Stimulated activated CD4-positive, alpha-beta T cell treated with anti-CD3 and anti-CD28 coated beads, Interleukin-15, amount 100 ng/mL, for 24 hours (primary cell): ENCODE measurements at places on chromosomes 16 and 17.

GRCh38 chr17:50237901-50238300 lies 36.4 kb upstream of the TMEM92 start:
- no peak for DNase-seq

DNA sequence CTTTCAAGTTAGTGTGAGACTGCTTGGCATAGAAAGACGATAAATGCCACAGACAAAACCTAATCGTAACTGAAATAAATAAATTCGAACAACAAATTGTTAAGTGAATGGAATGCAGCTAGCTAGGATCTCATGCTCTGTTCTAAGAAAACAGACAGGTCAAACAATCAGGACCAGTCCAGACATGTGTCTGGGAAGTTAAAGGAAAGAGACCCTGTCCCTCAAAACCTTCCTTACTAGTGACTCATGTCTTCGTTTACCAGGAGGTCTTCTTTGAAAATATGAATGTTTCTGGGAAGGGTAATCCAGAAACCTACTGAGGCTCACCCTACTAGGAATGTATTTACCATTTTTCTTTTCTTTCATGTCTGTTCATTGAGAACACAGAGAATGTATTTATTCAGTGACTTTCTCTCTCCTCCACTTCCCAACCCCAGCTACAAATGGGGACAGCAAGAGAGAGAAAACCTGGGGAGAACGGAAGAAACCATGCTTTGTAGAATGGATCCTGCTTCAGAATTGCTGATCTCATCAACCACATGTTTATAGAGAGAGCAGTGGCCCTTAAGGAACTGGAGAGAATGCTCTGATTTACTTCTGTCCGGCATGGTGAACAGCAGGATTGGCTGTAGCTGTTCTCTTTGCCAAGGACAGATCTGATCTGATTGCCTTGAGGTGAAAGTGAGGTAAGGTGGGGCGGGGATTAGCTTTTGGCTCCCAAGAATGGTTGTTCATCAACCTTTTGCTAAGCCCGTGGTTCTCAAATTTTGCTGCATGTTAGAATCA lies 39.4 kb upstream of the DHX8 start:
- no peak for DNase-seq

DNA sequence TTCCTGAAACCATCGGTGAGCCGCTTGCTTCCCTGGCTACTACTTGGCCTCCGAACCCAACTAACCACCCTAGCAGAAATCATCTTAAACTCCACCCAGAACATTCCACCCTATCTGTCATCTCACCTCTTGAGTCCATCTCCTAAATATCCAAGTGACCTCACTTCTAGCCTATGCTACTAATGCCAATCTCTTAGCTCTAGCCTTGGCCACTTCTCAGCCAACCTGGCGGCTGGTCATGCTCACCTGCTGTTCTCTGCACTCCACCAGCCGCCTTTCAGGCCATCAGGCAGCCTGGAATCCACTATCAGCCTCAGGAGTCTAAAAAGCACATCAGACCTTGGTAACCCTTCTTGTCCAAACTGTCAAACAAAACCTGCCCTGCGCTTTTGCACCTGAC lies 11.9 kb upstream of the CYTH1 start:
- no peak for DNase-seq

DNA sequence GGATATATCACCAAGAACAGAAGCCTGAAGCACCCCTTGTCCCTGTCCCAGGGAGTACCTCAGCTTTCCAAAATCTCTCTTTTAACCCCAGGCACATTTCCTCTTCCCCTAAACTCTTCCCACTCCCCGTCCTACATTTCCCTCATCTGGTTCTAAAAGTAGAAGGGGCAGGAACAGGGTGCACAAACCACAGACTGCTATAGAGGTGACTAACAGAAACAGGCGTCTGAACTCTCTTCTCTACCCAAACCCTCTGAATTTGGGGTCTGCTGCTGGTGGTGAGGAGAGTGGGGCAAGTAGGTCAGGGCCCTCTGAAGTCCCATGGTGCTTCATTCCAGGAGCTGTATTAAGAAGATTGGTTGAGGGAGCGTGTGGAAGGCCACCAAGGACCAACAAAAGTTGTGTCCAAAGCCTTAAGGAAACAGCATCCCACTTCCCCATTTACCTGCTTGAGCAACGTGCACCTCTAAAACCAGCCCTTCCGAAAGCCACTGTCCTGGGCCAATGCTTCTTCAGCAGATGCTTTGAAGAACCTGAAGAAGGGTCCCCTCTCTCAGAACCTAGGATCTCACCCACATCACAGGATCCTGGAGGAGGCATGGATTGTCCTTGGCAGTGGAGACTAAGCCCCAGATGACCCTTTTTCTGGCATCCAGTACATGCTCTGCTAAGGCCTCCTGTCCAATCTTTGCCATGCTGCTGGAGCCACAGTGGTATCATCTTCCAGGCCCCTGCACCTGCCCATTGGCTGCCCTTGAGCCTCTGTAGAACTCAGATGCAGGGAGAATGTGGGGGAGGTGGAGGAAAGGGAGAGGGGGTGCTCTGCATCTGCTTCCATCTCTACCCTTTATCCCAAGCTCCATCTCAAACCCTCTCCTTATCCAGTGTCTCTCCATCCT lies 5.7 kb upstream of the NR1D1 start:
- no peak for DNase-seq

DNA sequence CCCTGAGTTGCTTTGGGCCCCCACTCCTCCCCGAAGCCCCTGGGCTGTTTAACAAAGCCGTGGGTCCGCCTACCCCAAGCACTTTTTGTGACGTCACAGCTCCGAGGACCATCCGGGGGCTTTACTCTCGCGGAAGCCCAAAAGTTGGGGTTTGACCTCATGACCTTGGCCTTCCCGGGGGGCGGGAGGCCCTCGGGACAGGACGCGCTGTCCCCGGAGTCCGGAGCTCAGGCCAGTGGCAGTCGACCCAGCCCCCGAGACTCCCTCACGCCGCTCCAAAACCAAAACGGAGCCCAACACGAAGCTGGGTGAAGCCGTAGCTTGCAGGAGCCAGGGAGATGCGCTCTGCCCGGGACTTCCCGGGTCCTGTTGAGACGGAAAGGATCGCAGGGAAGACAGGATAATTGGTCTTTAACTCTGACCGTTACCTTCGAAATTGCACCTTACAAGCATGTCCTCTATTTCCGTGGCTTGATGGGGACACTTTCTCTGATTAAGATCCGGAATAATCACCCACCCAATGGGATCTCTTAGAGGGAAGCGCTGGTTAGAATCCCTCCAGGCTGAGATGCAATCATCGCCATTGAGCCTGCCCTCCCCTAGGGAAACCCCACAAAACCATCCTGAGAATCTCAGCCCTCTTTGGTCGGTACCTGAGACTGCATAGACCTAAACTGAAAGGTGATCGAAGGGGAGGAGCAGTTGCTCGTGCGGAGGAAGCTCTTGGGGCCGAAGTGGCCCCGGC lies 4.9 kb upstream of the SOX9 start:
- no peak for DNase-seq
